Fibroblast of skin of right biceps (primary cell): ENCODE measurements at places on chromosomes 11 and 22.

GRCh38 chr11:72045849-72046248 is 34.5 kb downstream of the NUMA1 start:
- no peak for DNase-seq

- DNase-seq, result no peak
These were observed 25.5 kb upstream of the OSBPL5 start for GRCh38 chr11:3190600-3190999.

DNA sequence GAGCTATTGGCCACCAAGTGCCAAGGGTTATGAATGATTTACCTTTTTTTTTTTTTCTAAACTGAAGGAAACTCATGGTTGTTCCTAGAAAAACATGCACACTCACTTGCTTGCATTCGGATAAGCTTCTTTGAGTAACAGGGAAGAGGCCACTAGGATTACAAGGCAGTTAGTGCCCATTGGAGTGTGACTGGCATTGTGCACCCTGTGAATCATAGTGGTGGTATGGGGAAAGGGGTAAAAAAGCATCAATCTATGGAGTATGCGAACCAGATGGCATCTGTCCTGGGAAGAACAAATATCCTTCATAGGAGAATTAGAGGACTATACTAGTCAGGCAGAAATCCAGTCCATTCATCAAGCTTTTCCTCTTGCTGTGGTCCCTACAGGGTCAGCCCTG is 24.2 kb downstream of the CD44 start:
- no peak for DNase-seq

- DNase-seq, result peak; percentile 68
These were observed 41.1 kb downstream of the RBFOX2 start for GRCh38 chr22:35987487-35987886.

- DNase-seq, result no peak
These were observed 267.2 kb upstream of the SYN3 start for GRCh38 chr22:33325232-33326004.

- DNase-seq, result peak; percentile 62
These were observed 19.3 kb downstream of the MTFP1 start for GRCh38 chr22:30444632-30445437.

DNA sequence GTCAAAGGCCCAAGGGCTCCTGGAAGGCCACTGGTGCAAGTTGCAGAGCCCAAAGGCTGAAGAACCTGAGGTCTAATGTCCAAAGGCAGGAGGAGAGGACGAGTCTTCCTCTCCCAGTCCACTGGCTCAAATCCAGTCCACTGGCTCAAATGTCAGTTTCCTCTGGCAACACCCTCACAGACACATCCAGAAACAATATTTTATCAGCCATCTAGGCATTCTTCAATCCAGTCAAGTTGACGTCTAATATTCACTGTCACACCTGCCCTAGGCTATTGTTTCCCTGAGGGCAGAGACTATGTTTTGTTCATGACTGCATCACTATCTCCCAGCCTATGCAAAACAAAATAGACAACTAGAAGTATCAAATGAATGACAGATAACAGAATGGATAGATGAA is 148.1 kb downstream of the SPON1 start:
- DNase-seq, result no peak

DNA sequence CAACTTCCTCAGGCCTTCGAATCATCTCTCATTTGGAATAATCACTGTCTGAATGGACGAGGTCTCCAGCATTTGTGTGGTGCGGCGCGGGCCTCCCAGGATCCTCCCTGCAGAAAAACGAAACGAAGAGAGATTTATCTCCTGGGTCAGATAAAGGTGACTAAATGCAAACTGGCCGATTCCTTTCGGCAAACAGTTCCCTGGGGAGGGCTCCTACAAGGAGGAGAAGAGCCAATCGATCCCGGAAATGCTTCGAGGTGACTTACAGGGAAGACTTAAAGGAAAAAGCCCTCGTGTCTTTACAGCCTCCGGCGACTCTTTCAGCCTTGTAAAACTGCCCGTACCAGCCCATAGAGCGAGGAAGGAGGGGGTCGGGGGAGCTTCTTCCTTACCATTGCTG is 126.5 kb downstream of the MIAT start:
- no peak for DNase-seq

GRCh38 chr11:114304065-114304464 is 7.9 kb downstream of the NNMT start:
- DNase-seq, result no peak

GRCh38 chr11:115921986-115922385 is 417.8 kb upstream of the CADM1 start:
- no peak for DNase-seq

GRCh38 chr22:35627267-35628041 is 10.3 kb upstream of the MB start:
- DNase-seq, result peak; percentile 98

DNA sequence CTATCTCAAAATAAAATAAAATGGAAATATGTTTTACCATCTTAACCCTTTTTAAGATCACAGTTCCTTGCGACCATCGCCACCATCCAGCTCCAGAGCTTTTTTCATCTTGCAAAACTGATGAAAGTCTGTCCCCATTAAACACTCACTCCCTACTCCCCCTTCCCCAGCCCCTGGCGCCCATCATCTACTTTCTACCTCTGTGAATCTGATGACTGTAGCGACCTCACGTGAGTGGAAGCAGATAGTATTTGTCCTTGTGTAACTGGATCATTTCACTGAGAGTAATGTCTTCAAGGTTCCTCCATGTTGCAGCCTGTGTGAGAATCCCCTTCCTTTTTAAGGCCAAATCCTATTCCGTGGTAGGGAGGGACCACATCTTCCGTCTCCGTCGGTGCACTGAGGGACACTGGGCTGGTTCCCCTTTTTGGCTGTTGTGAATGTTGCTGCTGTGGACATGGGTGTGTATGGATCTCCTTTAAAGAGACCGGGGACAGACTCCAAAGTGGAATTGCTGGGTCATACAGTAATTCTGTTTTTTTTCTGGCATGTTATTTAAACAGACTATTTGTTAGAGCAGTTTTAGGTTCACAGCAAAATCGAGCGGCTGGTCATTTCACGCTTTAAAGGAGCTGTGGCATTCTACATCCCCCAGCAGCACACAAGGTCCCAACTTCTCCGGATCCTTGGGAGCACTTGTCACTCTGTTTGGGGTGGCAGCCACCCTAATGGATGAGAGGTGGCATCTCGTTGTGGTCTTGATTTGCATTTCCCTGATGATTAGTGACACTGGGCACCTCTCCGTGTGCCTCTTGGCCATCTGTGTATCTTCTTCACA is 120.0 kb downstream of the KCNQ1 start:
- no peak for DNase-seq
